ENCODE measurements at places on chromosomes 3 and 15.

DNA sequence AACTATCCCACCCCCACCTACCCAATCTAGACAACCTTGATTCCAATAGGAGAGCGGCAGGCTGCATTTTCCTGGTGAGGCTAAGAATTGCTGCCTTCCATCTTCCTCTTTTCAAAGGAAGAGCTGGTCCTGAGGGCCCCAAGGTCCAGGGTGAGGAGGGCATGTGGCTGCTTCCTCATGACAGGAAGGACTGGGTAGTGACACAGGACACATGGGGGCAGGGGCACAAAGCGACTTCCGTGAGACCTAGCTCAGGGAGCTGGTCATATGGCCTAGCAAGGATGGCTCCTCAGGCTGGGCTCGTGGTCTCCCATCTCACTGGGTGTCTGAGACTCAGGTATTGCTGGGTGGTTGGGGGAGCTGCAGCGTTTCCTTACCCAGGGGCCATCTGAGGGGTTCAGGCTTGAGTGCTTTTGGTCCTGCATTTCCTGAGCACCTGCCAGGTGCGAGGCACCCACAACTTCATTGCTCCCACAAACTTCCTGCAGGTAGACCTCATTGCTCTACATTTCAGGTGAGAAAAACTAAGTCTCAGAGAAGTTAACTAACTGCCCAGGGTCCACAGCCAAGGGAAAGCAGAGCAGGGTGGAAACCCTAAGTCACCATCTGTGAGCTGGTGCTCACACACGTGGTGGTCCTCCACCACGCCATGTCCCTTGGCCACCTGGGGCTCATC lies 160.0 kb upstream of the TLE3 start:
- no peak for DNase-seq
- peaks cover 36% of the 10 kb centered on the region for H3K4me1 ChIP-seq
- H3K36me3 ChIP-seq, result no peaks in the 10 kb centered on the region
- no peaks in the 10 kb centered on the region for H3K27me3 ChIP-seq
- peak overlapping the region; percentile 82 for H3K27ac ChIP-seq

DNA sequence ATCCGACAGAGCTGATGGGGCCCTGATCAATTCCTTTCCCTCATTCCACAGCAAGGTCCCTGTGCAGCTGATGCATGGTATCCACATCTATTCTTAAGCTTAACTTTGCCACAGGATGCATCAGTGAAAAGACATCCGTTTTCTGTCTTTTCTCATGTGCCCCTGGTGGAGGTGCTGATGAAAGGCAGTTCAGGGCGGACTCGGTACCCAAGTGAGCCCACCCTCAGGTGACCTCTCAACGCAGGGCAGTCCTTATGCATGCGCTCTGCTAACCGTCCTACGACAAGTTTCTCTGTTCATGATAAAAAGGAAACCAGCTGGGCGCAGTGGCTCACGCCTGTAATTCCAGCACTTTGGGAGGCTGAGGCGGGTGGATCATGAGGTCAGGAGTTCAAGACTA lies 251.4 kb downstream of the ADAMTS17 start:
- no peak overlapping the region for H3K4me3 ChIP-seq
- no peak overlapping the region for H3K27ac ChIP-seq
- H3K36me3 ChIP-seq, result no peaks in the 10 kb centered on the region
- no peak for DNase-seq

GRCh38 chr15:81851325-81851724 lies 194.5 kb downstream of the MEX3B start:
- H3K27ac ChIP-seq, result no peak overlapping the region
- H3K4me3 ChIP-seq, result no peak overlapping the region
- H3K4me1 ChIP-seq, result no peaks in the 10 kb centered on the region
- DNase-seq, result no peak

- H3K27me3 ChIP-seq, result no peaks in the 10 kb centered on the region
- peaks cover 4% of the 10 kb centered on the region for H3K36me3 ChIP-seq
- no peak overlapping the region for H3K4me3 ChIP-seq
- no peak for DNase-seq
- H3K27ac ChIP-seq, result no peak overlapping the region
Measured at GRCh38 chr3:150599611-150600297, 3.4 kb upstream of the SELENOT start.

DNA sequence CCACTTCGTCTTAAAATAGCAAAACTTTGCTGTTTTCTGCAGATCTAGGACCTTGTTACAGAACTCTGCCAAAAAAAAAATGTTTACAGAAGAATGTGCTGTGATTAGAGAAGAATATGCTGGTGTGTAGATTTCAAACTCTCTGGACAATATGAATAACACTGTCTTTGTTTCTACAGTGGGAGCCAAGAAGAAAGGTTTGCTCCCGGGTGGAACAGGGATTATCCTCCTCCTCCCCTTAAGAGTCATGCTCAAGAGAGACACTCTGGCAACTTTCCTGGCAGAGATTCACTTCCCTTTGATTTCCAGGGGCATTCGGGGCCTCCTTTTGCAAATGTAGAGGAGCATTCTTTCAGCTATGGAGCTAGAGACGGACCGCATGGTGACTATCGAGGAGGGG lies 27.3 kb downstream of the RBM6 start:
- H3K27me3 ChIP-seq, result no peaks in the 10 kb centered on the region
- peaks cover 6% of the 10 kb centered on the region for H3K36me3 ChIP-seq
- H3K27ac ChIP-seq, result peak overlapping the region; percentile 45
- no peak overlapping the region for H3K4me3 ChIP-seq
- no peak for DNase-seq
- peaks cover 19% of the 10 kb centered on the region for H3K4me1 ChIP-seq

GRCh38 chr3:35641920-35642527 lies 2.7 kb downstream of the ARPP21 start:
- peaks cover 17% of the 10 kb centered on the region for H3K27me3 ChIP-seq
- DNase-seq, result no peak
- H3K4me3 ChIP-seq, result no peak overlapping the region
- H3K27ac ChIP-seq, result no peak overlapping the region

DNA sequence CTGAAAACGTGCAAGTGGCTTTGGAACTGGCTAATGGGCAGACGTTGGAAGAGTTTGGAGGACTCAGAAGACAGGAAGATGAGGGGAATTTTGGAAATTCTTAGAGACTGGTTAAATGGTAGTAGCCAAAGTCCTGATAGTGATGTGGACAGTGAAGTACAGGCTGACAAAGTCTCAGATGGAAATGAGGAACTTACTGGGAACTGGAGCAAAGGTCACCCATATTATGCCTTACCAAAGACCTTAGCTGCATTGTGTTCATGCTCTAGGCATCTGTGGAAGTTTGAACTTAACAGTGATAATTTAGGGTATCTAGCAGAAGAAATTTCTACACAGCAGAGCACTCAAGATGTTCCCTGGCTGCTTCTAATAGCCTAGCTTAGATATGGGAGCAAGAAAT lies 28.6 kb upstream of the SERPINI2 start:
- H3K36me3 ChIP-seq, result no peaks in the 10 kb centered on the region
- H3K4me3 ChIP-seq, result no peak overlapping the region
- H3K27me3 ChIP-seq, result no peaks in the 10 kb centered on the region

DNA sequence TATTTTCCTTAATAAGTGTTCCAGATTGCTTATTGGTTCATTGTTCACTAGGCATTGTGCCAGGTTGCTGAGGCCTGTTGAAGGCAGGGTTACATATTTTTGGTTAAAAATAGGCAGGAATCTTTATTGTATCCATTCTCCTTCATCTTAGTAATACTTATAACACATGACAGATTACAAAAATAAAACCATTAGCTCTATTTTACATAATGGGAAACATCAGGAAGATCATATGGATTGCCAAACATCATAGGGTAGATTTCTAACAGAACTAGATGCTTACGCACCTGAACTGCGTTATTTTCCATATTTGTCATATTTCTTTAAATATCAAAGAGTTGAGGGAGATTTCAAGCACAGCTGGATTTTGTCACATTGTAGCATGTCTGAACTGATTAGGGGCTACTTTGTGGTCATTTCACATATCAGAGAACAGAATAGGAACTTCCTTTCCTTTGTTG lies 462.9 kb upstream of the SGO1 start:
- no peaks in the 10 kb centered on the region for H3K27me3 ChIP-seq
- H3K4me1 ChIP-seq, result no peaks in the 10 kb centered on the region
- no peak for DNase-seq
- no peaks in the 10 kb centered on the region for H3K36me3 ChIP-seq
- no peak overlapping the region for H3K4me3 ChIP-seq

GRCh38 chr15:23567921-23568320 lies 2.4 kb downstream of the MKRN3 start:
- no peaks in the 10 kb centered on the region for H3K27me3 ChIP-seq
- H3K4me1 ChIP-seq, result no peaks in the 10 kb centered on the region
- no peak overlapping the region for H3K4me3 ChIP-seq
- no peak overlapping the region for H3K27ac ChIP-seq

DNA sequence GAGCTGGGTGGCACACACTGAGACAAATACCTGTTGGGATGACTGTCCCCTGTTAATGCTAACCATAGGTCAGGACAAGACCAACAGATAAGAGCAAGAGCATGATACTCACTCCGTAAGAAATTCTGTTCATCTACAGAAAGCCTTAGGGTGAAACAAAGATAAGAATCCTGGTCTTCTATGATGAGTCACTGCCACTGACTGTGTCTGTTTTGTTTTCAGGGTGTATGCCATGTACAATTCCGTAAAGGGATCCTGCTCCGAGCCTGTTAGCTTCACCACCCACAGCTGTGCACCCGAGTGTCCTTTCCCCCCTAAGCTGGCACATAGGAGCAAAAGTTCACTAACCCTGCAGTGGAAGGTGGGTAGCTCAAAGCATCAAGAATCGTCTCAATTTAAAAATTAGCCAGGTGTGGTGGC lies 141.1 kb downstream of the GHSR start:
- H3K4me3 ChIP-seq, result no peak overlapping the region
- no peaks in the 10 kb centered on the region for H3K4me1 ChIP-seq
- no peak overlapping the region for H3K27ac ChIP-seq
- no peaks in the 10 kb centered on the region for H3K27me3 ChIP-seq
- no peak for DNase-seq
- H3K36me3 ChIP-seq, result peaks cover 6% of the 10 kb centered on the region

- H3K36me3 ChIP-seq, result no peaks in the 10 kb centered on the region
- DNase-seq, result no peak
- H3K4me3 ChIP-seq, result no peak overlapping the region
- no peaks in the 10 kb centered on the region for H3K27me3 ChIP-seq
- no peak overlapping the region for H3K27ac ChIP-seq
Measured at GRCh38 chr15:74511583-74511982, 29.4 kb upstream of the ARID3B start.

DNA sequence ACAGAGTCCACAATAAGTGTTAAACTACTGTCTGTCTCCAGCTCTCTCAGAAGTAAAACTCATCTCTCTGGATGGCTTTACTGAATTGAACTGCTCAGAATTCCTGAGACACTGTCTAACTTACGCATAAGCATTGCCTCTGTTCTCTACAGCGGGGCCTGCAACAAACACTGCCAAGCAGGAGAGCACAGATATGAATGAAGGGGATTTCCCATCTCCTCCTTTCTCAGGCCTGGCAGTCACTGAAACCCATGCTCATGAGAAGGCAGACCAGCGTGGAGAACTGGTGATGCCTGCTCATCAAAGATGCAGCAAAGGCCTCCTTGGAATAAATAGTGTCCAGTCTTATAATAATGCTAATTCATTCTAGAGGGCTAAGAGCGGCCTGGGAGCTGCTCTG lies 10.3 kb downstream of the RASGRP1 start:
- peaks cover 76% of the 10 kb centered on the region for H3K4me1 ChIP-seq
- DNase-seq, result no peak
- H3K27ac ChIP-seq, result peak overlapping the region; percentile 98
- peaks cover 15% of the 10 kb centered on the region for H3K36me3 ChIP-seq

DNA sequence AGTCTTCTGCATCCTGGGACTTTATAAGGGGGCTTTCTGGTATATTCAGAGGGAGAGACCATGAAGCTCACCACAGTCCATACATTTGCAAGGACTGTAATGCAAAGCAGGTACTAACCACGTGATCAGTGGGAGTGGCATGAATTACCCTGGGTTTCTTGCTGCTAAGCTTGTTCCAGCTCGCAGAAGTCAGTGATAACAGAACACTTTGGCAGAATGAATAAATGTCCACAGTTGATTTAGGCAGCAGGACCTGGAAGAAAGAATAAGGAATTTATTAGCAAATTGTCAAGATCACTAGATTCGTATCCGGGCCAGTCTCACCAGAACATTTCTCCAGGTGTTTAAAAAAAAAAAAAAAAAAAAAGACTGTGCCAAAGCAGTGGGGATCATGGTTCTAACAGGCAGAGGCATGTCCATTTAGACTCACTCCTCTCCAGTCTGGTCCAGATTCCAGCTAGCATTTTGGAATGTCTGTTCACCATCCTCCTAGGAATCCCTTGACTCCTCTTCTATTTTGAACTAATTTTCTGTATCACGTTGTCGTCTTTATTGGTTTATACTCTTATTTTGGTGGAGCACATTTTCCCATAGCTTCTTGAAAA lies 24.5 kb downstream of the HHLA2 start:
- no peak overlapping the region for H3K27ac ChIP-seq
- no peak overlapping the region for H3K4me3 ChIP-seq

DNA sequence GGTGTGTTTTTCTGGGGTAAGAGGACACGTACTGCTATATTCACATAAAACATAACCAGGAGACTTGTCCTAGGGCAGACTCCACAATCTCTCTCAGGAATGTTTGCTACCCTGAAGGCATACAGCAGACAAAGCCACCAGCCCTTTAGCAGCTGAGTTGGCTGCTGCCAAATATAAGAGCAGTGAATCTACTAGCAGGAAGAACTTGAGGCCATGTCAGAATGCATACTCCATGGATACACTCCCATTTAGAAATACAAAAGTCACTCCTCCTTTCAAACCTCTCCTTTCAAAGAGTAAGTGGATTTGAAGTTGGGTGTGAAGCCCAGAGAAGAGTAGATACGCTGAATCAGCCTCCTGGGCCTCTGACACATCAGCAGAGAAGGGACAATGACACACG lies 94.1 kb downstream of the CADPS start:
- DNase-seq, result no peak
- H3K27ac ChIP-seq, result no peak overlapping the region
- H3K36me3 ChIP-seq, result no peaks in the 10 kb centered on the region
- no peak overlapping the region for H3K4me3 ChIP-seq
- H3K27me3 ChIP-seq, result no peaks in the 10 kb centered on the region

DNA sequence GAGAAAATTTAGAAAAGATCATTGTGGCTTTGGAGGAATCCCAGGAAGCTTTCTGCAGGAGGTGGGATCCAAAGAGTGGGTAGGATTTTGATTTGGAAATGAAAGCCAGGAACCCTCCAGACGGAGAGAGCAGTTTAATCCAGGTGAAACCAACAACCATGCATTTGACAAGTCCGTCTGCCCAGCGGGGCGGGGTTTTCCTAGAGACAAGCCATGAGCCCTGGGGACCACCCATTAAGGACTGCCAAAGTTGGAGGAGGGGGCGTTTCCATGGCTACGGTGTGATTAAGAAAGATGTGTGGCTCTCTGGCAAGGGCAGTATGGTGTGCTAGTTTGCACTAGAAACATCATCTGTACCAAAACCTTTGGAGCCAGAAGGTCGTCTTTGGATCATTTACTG lies 53.4 kb downstream of the SRGAP3 start:
- no peak for DNase-seq
- no peaks in the 10 kb centered on the region for H3K27me3 ChIP-seq
- H3K27ac ChIP-seq, result no peak overlapping the region
- no peak overlapping the region for H3K4me3 ChIP-seq
- no peaks in the 10 kb centered on the region for H3K4me1 ChIP-seq

- peaks cover 7% of the 10 kb centered on the region for H3K27me3 ChIP-seq
- H3K4me3 ChIP-seq, result no peak overlapping the region
- no peaks in the 10 kb centered on the region for H3K36me3 ChIP-seq
Measured at GRCh38 chr15:78800189-78800588, 11.1 kb downstream of the ADAMTS7 start.

GRCh38 chr3:150830094-150830681 lies 67.2 kb upstream of the SIAH2 start:
- peaks cover 29% of the 10 kb centered on the region for H3K27me3 ChIP-seq
- no peak for DNase-seq
- H3K4me3 ChIP-seq, result no peak overlapping the region
- H3K27ac ChIP-seq, result no peak overlapping the region
- peaks cover 2% of the 10 kb centered on the region for H3K36me3 ChIP-seq

Data from T-helper 17 cell (primary cell).